ENCODE measurements at places on chromosomes 1 and 21.

GRCh38 chr1:232557502-232558191 lies 72.3 kb downstream of the SIPA1L2 start:
- no peak for DNase-seq

DNA sequence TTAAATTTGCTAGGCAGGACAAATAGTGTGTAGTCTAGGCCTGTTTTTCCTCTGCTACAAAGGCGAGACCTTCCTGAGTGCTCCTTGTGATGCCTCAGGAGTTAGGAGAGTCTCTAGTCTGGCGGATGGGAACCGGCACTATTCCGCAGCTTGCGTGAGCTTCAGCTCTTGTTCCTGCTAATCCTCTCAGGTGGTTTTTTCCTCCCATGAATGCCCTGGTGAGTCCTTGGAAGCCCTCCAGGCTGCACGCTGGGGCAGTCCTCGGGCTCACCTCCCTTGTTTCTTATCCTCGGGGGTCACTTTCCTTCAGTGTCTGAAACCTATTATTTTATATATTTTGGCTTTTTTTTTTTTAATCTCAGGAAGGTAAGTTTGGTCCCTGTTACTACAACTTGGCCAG lies 28.2 kb downstream of the UTS2 start:
- DNase-seq: no peak

GRCh38 chr1:81600363-81600762 lies 200.4 kb upstream of the ADGRL2 start:
- DNase-seq: no peak

GRCh38 chr1:39971138-39971537 lies 16.2 kb downstream of the MFSD2A start:
- no peak for DNase-seq

- no peak for DNase-seq
These were observed 16.9 kb upstream of the MCL1 start for GRCh38 chr1:150596095-150596892.

DNA sequence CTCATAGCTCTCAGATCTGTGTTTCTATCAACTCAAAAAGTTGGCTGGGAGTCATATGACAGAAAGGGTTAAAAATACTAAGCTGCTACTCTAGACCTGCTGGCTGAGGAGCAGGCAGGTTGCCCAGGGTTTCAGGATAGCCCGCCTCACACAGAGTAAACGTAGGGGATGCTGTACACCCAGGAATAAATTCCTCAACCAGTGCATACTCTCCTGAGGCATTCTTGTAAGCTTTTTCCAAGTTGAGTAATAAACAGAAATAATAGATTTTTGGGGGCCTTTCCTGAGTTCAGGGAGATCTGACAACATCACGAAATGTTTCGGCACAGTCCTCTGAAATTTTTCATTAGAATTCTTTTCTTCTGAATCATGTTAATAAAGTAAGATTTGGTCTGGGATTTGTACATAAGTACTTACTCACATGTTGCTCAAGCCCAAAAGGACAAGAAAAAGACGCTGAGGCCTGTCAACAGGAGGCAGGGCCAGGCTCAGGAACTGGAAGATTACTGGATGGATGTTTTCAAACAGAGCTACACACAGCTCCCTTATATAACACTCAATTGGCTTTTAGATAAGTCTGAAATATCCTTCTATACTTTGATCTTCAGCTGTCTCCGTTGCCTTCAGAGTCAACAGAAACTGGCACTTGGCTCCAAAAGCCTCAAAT lies 41.0 kb downstream of the TGFBR3 start:
- peak; percentile 86 for DNase-seq

GRCh38 chr1:116537898-116538297 lies 32.9 kb downstream of the CD58 start:
- no peak for DNase-seq

GRCh38 chr1:100799954-100800612 lies 80.5 kb downstream of the VCAM1 start:
- DNase-seq: no peak

DNA sequence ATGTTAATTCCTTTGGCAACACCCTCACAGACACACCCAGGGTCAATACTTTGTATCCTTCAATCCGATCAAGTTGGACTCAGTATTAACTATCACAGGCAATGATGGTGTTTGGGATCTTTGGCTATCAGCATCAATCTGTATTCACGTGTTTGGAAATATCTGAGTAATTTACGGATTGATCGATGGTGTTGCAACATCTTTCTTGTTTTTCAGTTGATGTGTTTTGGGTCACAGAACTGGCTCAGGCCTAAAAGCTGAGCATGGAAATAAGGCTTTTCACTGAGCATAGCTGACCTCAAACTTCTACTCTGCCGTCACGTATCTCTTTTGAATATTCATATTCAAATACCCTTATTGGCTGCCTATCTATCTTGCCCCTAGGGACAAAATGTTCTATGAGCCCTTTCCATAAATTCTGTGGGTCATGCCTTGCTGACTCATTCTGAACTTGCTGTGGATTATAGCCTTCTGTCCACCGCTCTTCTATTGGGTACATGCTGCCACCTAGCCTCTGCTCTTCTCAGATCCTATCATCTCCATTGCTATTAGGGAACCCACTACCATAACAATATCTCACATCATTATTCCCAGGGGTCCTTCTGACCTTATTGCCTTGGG lies 156.0 kb downstream of the PDE4B start:
- DNase-seq: no peak

GRCh38 chr1:241611063-241611462 lies 29.1 kb downstream of the CHML start:
- no peak for DNase-seq

DNA sequence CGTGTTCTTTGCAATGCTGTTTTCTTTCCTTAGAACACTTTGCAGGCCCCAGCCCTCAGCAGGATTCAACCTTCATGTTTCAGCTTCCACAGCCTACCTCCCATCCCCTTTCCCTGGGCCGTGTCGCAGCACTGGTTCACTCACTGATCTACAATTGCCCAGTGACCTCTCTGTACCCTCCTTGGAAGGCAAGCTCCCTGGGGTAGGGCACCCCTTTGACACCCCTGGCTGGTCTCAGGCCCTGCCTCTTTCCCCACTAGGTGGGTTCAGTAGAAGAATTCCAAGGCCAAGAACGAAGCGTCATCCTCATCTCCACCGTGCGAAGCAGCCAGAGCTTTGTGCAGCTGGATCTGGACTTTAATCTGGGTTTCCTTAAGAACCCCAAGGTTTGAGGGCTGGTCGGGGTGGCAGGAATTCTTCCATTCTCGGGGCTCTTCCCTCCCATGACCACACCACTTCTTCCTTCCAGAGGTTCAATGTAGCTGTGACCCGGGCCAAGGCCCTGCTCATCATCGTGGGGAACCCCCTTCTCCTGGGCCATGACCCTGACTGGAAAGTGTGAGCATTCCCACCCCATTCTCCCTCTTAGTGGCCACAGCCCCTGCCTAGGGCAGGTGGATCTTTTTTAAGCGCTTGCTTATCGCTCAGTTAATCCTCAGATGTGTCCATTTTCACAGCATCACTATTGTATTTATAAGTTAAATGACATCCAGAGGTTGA lies 7.3 kb downstream of the RHOC start:
- DNase-seq: peak; percentile 7

DNA sequence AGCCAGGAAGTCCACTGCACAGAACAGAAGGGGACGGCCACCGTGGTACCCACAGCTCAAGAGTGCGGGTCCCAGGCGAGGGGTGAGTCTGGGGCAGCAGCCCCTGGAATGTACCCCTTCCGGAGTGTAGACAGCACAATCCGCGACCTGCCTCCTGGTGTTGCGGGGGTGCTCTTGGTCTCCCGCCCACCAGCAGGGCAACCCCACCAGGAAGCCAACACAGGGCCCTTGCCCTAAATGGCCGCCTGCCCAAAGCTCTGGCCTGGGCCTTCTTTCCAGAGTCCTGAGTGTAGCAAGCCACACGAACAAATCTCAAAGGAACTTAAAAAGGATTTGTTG lies 1.1 kb upstream of the SLC19A1 start:
- peak; percentile 18 for DNase-seq

- DNase-seq: no peak
These were observed 979 bp downstream of the PIGM start for GRCh38 chr1:160030657-160031364.

DNA sequence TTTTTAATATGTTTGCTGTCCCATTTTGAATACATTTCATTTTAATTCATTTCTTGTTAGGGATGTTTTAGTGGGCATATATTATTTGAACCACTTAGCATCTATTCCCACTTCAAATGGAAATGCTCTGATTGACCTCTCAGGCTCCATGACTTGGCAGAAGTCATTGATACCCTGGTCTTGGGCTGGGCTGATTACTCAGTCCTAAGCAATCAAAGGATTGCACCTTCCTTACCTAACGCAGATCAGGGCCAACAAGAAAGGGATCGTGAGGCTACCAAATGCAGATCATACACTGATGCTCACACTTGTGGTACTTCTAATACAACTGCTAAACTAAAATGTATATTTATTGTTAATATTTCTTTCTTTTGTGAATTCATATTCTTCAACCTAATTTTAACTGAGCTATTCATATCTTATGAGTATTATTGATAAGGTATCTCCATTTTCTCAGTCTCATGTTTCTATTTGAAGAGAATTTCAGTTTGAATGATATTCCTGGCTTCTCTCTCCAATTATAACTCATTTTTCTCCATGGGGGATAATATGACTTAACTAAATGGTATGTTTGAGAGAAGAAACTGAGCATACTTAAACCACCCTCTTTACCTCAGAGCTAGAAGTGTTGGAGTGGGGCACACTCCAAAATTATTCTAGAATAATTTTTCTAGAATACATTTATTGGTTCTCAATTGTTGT lies 615.5 kb upstream of the ADAMTS5 start:
- DNase-seq: no peak

GRCh38 chr1:61273861-61274260 lies 191.5 kb downstream of the NFIA start:
- DNase-seq: no peak

Data from tibial artery (tissue), 4 donors.